T-cell (primary cell): ENCODE measurements at places on chromosomes 5 and 9. TPM values are rescaled to one million over a fixed set of nuclear protein-coding genes. Genes with fewer than 3 reads are reported as not detected.

The DAPK1 gene
- 2.7 TPM for total RNA-seq

The PAX5 gene
- total RNA-seq: 2.4 TPM

DNA sequence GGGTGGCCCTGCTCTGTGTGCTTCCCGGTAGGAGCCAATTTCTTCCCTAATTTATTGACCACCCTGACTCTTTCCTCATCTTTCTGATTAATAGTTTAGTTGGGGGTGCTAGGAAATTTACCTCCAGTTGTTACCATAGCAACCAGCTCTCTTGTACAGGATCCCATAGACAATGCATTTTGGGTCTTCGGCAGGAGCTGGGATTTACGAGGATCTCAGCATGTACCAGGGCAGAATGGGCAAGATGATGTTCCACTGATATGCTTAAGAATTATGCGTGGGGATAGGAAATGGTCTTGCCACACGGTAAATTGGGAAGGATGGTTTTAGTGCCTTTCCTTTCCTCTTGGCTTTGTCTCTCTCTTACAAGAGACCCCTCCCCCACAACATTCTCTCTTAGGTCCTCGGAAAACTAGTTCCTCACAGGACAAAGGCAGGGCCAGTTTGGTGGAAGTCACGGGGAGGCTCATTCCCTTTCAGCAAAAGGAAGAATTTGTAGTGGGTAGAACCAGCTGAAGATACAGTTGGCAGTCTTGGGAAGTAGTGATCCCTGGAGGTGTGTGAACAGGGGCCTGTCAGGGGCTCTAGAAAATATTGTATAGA is 133.4 kb upstream of the SHB start:
- no peak for DNase-seq

- no peak for DNase-seq
Measured at GRCh38 chr9:122370303-122370702, 521 bp upstream of the PTGS1 start.

DNA sequence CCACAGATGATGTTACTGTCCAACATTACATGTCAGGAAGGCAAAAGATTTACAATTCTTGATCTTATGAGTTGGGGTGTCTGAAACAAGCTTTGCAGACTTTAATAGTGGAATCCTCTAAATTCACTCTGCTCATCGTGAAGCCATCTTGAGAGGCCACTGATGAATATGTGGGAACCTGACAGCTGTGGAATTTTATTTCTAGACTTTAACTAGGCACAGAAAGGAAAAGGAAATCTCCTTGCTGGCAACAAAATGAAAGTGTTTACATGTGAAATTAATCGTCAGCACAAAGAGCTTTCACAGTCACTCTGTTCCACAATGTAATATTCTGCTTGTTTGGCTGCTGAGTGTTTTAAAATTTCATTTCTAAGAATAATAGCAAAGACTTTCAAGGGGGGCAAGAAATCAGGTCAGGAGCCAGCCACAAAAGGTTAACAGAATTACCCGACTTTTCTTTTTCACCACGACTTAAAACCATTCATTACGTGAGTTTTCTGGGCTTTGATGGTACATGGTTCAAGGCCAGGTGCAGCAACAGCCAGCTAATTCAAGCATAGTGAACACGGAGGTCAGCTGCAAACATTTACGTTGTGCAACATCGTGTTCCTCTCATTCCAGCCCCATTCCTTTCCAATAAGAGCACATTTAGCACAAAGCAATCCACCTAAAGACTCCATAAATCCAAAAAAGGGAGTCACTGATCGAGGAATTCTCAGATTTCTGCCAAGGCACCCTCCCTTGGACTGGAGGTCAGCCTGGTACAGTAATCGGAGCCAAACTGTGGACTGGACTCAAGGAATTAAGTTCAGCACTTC is 14.6 kb downstream of the NREP start:
- DNase-seq: no peak

DNA sequence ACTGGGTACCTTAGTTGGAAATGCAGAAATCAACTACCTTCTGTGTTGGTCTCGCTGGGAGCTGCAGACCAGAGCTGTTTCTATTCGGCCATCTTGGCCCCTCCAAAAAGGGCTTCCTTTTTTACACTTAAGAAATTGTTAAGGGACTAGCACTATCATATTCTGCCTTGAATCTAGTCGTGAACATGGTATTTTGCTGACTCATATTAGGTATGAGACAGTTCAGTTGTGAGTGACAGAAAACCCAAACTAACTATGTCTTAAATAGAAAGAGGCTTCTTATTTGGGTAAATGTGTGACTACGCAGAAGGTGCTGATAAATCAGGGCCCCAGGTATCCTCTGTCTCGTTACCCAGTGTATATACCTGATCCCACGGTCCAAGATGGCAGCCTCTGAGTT is 298.2 kb downstream of the EDIL3 start:
- DNase-seq: no peak

DNA sequence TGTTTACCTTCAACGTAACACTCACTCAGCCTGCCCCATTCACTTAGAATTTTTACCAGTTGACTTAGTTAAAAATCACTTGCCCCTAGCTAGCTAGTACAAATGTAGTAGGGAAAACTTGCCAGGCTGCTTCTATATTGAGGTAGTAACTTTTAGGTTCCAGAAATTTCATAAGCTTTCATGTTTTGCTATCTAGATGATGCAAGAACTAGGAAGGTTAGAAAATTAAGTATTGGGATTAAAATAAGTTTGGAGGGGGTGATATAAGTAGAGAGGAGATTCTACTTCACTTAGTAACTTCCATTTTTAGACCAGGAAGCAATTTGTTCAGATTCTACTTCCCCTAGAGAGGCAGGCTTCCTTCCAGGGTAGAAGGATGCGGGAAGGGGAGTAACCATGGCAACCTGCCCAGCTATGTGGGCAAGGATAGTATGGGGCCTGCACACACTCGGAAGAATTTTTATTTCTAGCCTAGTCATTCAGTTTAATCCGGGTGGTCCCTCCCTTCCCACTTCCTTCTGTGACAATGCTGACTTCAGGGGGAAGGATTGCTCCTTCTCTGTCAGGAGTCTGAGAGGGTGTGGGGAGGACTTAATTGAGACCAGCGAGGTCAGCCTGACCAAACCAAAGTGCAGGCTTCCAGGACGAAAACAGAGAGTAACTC is 4.2 kb downstream of the DAB2 start:
- DNase-seq: no peak

- no peak for DNase-seq
Measured at GRCh38 chr5:75510417-75510835, 1.0 kb downstream of the CERT1 start.
